ENCODE measurements at places on chromosomes 11 and 22. TPM values are rescaled to one million over a fixed set of nuclear protein-coding genes. Genes with fewer than 3 reads are reported as not detected.

The RPS6KA4 gene
- total RNA-seq: 42.6 TPM

The MS4A3 gene
- total RNA-seq: not detected

The OR52I2 gene
- not detected for total RNA-seq

The CECR2 gene
- total RNA-seq: 0.36 TPM

The GSTT2B gene
- not detected for total RNA-seq

The FAM118B gene
- 61.7 TPM for total RNA-seq

The HORMAD2 gene
- total RNA-seq: not detected

The SAA4 gene
- not detected for total RNA-seq

The FGF3 gene
- total RNA-seq: not detected

GRCh38 chr22:45218976-45219375, 21.7 kb downstream of the KIAA0930 start:
- no peak for DNase-seq

DNA sequence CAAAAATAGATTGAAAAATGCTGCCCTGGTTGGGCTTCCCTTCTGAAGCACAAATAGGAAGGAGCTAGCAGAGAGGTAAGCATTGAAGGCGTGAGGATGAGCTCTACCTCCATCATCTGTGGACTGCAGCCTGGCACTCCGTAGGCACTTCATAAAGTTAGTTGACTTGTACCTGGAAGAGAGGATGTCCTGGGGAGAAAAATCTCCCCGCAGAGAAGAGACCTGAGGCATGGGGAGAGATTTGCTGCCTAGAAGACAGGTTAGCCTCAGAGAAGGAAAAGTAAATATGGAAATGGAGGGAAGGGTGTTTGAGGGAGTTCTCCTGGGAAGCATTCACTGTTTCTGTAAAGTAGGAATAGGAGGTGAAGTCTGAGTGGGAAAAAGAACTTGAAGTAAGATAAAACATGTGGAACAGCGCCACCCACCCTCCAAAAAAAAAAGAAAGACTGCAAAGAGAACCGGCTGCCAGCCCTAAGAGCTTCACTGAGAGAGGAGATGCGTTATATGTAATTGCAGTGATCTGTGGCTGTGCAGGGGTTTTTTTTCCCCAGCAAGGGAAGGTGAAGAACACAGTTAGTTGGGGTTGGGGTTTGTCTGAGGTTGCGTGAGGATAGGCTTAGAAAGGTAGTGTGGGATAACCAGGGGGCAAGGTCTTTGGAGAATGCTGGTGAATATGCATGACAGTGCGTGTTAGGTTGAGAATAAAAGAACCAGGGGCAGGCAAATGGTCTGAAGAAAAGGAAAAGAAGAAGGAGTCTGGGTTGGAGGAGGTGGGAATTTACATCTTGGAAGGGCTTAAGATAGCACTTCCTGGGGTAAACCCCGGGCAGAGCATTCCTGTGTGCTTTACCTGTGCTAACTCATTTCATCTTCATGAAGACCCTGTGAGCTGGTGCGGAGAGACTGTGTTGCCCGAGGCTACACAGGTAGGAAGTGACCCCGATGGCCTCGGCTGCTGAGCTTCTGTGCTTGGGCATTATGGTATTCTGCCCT, 16.0 kb downstream of the TNRC6B start:
- no peak for DNase-seq

DNA sequence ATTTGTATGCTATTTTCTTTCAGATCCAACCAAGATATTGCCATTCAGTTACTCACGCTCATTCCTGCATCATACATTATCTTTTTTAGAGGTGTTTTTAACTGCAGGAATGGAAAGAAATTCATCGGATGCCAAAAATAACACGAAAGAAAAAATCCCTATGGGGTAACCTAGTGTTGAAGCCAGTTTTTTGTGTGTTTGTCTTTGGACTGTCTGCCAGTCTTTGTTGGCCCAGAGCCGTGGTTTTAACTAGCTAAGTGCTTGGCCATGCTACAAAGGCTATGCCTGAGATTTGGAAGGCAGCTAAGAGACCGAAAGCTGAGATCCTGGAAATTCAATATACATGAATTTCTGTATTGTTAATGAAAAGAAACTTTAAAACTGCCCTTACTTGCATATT, 309.8 kb upstream of the CNTN5 start:
- no peak for DNase-seq

DNA sequence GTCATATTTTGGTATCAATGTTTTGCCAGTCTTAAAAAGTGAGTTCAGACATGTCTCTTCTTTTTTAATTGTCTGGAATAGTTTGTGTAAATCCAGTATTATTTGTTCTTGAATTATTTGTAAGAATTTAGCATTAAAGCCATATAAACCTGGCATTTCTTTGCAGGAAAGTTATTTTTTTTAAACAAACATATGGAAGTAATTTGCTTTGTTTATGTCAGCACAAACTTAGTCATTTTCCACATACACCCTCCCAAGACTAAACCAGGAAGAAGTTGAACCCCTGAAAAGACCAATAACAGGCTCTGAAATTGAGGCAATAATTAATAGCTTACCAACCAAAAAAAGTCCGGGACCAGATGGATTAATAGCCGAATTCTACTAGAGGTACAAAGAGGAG, 9.1 kb upstream of the CCDC81 start:
- no peak for DNase-seq

DNA sequence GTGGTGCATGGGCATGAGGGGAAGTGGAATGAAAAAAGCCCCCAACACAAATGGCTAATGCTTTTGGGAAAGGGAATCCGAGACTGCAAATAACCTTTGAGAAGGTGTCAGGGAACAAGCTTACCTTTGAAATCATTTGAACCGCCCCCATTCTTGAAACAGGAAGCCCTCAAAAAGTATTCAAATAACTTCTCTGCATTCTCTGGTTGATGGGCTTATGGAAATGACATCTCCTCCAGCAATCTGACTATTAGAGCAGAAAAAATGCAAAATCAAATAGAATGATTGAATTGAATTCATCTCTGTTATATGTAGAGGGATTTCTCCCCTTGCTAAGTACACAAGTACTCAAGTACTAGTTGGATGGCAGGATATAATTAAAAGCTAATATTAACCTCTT, 409.9 kb downstream of the TMEM135 start:
- no peak for DNase-seq

DNA sequence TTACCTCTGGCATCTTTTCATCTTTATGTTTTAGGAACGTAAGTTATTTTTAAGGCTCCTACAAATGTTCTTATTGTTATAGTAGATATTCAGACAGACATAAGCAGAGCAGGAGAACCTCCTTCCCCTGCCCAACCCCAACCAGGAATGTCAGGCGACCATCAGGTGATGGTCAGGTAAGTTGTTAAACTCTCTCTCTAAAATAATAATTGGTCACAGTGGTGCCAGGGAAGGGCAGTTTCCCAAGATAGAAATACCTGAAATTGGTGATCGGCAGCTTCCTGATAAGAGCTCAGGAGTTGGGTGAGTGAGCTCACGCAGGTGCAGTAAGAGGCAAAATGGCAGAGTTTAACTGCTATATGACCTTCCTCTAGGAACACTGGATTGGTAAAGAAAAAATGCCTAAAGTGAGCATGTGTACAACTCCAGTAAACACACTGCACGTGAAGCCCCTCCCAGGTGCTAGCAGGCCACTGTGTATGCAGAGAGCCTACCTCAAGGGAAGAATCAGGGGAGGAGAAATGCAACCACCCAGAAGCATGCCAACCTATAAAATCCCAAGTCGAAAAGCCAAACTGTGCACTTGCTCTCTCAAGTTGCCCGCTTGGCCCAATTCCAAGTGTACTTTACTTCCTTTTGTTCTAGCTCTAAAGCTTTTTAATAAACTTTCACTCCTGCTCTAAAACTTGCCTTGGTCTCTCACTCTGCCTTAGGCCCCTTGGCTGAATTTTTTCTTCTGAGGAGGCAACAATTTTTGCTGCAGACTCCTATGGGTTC, 273.9 kb downstream of the SBF2 start:
- DNase-seq: peak; percentile 42

GRCh38 chr11:61593151-61593550, 12.3 kb upstream of the SYT7 start:
- DNase-seq: no peak

DNA sequence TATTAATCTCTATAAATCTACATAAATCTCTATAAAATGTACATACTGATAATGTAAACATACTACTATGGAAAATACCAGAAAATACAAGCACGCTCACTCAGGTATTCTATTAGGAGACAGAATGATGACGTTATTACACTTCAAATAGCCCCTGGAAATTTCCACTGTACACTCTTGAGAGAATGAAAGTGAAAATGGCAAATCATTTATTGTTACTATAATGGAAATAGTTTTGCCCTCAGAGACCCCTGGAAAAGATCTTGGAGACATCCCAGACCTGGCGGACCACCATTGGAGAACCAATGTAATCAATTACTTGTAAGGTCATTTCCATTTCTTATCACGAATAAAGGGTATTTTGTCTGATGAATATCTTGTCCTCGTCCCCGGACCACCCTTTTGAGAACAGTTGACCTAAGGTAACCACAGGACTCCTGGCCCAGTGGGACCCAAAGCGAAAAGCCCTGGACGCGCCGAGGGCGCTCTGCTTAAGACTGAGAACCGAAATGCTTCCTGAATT, 509 bp upstream of the PRRG4 start:
- DNase-seq: no peak

GRCh38 chr11:36192425-36193289, 96.6 kb downstream of the COMMD9 start:
- no peak for DNase-seq

GRCh38 chr22:44837481-44837880, 85.1 kb downstream of the ARHGAP8 start:
- DNase-seq: no peak

DNA sequence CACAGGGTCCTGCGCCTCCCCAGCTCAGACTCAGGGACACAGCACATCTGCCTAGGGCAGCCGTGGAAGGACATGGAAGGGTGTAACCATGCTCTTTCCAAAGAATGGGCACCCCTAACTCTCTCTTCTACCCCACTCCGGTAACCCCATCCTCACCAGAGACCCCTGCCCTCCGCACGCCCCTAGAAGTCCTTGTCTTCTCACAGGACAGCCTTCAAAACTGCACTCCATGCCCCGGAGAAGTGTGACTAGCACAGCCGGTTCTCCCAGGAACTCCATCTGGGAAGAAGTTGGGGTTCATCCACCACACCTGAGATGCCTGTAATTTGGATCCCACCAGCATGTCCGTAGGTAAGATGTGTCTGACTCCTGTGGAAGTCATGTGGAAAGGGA, 25.0 kb downstream of the P2RY2 start:
- no peak for DNase-seq

- no peak for DNase-seq
These were observed 17.0 kb upstream of the FAM181B start for GRCh38 chr11:82750643-82751139.

- no peak for DNase-seq
These were observed 25.5 kb upstream of the CAT start for GRCh38 chr11:34413263-34413662.

DNA sequence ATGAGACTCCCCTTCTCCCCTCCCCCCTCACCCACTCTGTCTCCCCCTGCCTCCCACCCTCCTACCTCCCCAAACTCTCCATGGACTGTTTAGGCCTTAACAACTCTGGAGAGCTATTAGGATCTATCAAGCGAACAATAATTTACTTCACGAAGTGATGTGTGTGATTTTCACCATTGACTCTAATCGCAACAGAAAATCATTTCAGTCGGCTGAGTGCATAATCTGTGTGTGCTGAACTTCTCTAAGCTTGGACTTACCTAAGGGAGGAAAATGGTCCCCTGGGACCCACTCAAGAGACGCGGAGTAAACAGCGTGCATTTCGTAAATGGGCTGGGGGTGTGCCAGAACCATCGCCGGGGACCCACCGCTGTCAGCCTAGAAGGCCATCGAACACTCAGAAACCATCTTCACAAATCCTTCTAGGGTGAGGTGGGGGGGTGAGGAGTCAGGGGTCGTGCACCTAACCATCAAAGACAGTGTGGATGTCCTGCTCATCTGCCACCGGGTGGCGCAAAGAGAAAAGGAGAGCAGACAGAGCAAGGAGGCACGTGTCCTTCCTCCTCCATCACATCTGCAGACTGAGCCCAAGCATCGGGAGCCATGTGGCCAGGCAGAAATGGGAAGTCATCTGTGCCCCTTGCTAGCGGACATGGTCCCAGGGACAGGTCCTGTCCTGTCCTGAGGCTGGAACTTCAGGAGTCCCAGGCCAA, 62.1 kb upstream of the NUP50 start:
- peak; percentile 64 for DNase-seq

DNA sequence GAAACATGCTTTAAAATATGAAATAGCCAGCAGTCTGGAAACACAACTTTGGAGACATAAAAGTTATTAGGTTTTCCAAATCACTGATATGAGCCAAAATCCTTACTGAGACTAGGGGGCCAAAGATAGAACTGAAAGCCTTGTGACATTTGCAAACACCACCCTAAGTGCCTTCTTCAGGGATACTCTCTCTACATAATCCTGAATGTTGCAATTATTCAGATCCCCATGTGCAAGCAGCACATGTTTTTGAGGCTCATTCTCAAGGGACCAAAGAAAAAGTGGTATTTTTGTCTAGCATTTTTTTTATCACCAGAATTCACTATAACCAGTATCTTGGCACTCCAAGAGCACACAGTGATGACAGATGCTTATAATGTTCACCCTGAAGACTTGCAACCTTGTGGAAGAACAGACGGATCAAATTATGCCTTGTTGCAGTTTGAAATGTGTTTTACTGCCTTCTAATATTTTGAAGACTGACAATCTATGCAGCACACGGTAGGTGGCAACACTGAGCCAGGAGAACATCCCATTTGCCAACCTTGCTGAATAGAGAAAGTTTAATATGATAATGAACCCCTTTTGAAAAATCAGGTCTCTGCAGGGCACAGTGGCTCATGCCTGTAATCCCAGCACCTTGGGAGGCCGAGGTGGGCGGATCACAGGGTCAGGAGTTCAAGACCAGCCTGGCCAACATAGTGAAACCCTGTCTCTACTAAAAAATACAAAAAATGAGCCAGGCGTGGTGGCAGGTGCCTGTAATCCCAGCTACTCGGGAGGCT, 78.5 kb downstream of the PLEKHA7 start:
- DNase-seq: no peak

- no peak for DNase-seq
These were observed 68.3 kb downstream of the HIPK3 start for GRCh38 chr11:33325451-33325850.

DNA sequence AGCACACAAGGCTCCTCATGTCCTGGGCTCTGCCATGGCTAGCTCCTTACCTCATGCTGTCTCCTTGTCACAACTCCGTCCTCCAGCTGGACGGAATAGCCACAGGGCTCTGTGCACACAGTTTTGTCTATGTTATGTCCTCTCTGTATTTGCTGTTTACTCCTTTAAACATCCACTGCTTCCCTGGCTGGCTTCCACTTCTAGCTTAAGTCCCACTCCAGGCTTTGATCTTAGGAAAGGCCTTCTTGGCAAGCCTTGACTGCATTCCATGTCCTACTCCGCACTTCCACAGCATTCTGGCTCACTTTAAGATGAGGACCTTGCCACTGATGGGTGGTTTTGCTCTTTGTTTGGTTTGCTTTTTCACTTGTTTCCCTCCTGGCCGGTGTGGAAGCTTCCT, 22.9 kb upstream of the ROBO3 start:
- no peak for DNase-seq

- peak; percentile 67 for DNase-seq
These were observed at the start of gene APOL4 for GRCh38 chr22:36201630-36202319. Gene APOL4 (minus strand): TSS chr22:36201809. CDS start chr22:36201734, 75 bp downstream.

DNA sequence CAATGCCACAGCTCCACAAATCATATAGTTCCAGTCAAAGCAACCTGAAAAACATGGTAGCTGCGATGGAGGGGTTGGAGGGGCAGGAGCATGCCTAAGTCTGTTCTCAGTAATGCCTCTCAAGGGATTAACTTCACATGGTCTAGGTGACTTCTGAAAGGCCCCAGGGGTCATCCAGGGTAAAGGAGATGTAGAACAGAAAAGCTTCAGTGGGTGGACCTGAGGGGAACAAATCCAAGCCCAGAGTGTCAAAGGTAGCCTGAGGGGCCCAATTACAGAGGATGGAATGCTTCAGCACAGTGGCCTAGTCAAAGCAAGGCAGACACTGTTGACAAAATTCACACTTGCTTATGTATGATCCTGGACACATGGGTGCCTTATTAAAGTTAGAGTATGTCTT, 23.3 kb downstream of the OR4D9 start:
- DNase-seq: no peak

Measured in left colon (tissue), 2 donors.